ENCODE measurements at places on chromosomes 16 and 17. TPM values are rescaled to one million over a fixed set of nuclear protein-coding genes. Genes with fewer than 3 reads are reported as not detected.

DNA sequence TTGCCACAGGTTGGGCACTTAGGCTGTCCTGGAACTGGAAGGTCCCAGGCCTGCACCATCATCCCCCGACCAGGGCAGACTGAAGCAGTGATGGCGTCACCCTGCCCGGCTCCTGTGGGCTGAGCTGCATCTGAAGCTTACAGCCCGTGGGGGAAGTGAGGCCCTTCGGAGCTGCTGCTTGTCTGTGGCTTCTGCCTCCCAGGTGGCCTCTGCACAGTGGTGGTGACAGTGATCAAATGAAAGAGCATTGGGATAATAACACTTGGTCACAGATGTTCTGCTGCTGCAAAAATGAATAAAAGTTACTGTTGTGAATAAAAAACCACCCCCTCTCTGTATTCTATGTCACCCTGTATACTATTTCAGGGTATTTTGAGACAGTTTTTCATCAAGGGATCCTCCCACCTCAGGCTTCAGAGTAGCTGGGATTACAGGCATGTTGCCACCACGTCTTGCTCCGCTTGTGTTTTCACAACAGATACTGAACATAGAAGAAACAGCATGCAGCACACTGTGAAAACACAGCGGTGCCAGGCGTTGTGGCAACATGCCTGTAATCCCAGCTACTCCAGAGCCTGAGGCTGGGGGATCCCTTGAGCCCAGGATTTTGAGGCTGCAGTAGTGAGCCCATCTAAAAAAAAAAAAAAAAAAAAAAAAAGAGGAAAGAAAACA, 165.0 kb downstream of the LGALS9B start:
- peak; percentile 4 for DNase-seq

GRCh38 chr17:49676276-49676868, 1.5 kb downstream of the SPOP start:
- peak; percentile 38 for DNase-seq

GRCh38 chr17:75558666-75559530, 28.7 kb upstream of the MYO15B start:
- no peak for DNase-seq

The TOM1L2 gene
- total RNA-seq: 23.3 TPM

The VMO1 gene
- not detected for total RNA-seq

DNA sequence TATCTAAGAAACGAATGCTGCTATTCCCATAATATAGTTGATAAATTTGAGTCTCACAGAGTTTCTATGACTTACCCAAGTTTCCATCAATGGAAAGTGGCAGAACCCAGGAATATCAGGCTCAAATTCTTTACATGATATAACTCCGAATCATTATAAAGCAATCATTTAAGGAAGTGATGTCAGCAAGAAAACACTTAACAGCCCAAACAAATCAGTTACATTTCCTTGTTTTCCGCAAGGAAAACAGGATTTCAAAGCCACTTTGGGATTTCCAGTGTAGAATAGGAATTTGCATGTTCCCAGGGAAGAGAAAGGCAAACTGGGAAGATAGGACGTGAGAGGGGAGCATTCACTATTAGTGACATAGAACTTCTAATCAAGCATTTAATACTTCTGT, 311.4 kb upstream of the GOT2 start:
- peak; percentile 20 for DNase-seq

DNA sequence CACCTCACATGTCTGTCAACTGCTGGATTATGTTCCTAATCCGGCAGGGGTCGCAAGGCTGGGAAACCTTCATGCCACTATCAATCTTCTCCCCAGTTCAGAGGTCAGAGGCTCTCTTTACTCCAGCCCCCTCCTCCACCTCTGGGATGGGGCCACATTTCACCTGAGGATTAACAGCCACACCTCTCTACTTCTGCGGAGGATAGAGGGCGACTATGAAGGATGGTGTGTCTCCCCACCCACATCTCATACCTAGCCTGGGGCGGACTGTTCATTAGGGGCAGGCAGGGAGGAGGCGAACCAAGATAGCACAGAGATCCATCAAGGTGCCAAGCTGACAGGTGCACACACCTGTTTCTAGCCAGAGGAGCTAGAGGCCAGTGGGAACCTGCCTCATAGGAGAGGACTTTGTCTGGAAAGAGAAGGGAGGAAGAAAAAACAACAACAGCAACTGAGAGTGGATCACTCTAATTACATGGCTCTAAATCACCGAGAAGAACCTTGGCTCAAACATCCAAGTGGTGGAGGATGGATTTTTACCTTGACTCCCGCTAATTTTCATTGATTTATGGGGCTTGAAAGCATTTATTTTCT, 41.9 kb upstream of the SKAP1 start:
- DNase-seq: no peak

GRCh38 chr17:49545806-49546545, 29.7 kb upstream of the NXPH3 start:
- DNase-seq: no peak

The UBFD1 gene
- 48.9 TPM for total RNA-seq

The ZNF205 gene
- total RNA-seq: 8.2 TPM

GRCh38 chr16:2702871-2703745, 16.9 kb downstream of the PRSS27 start:
- DNase-seq: no peak

The G6PC1 gene
- not detected for total RNA-seq

GRCh38 chr17:72735592-72735991, 356.9 kb downstream of the SLC39A11 start:
- no peak for DNase-seq

DNA sequence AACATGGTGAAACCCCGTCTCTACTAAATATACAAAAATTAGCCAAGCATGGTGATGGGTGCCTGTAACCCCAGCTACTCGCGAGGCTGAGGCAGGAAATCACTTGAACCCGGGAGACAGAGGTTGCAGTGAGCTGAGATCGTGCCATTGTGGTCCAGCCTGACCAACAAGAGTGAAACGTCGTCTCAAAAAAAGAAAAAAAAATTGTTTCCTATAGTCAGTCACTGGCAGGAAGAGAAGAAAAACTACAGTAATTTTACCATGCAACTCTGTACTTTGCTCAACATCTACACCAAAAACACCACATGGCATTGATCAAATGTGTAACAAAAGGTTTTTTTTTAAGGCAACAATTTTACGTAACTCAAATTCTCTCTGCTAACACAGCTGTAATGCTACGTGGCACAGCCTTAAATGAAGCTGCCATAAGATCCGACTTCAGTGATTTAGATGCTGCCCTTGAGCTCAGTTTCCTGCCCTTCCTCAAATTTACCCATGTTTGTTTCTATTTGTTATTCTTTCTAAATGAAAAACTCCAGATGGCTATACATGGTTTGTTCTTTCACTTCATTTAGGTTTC, 40.2 kb downstream of the CNOT1 start:
- peak; percentile 11 for DNase-seq

DNA sequence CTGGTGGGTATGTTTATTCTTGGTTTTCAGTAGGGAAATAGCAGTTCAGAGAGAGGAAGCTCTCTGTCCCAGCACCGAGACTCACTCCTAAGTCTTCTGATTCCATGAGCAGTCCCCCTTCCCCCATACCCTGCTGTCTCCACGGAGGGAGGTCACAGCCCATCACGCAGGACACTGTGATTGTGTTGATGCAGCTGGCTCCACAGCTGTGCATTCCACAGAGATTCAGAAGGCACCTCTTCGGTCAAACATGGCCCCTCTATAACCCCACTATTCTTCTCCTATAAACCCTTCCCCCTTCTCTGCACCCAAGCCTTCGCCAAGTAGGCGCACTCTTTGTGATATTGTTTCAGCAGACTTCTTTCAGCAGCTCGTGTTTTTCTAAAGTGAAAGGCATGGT, 104.3 kb upstream of the HLF start:
- peak; percentile 4 for DNase-seq

GRCh38 chr17:20284570-20285295, 182.6 kb downstream of the LGALS9B start:
- DNase-seq: peak; percentile 87

- DNase-seq: no peak
Observed at GRCh38 chr17:48490451-48490892, 40.3 kb downstream of the HOXB1 start.

DNA sequence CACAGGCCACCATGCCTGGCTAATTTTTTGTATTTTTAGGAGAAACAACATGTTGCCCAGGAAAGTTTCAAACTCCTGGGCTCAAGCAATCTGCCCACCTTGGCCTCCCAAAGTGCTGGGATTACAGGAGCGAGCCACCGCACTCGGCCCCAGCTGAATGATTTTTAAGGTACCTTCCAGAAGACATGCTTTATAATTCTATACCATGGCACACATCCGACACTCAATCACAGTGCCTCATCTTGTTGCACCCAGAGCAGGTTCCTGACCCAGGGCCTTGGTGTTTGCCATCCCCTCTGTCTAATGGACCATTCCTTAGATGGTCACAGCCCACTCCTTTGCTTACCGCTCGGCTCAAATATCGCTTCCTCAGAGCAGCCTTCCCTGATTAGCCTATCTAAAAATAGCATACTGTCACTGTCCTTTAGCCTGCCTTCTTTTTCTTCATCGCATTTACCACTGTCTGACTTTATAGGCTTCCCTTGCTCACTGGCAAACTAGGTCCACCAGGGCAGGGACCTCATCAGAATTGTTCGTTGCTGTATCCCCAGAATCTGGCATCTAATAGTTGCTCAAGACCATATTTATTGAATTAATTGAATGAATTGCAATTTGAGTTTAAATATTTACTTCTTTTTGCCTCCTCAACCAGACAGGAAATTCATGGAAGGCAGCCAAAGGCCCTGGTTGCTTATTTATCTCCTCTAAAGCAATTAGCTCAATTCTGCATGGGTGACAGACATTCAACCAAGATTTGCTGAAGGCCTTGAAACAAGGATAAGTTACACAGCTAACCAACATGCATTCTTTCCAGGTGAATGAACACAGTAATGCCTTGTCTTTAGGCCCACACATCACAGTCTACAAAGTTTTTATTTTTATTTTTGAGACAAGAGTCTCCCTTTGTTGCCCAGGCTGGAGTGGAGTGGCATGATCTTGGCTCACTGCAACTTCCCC, 6.3 kb upstream of the TENT4B start:
- DNase-seq: no peak

The TRPV3 gene
- 0.18 TPM for total RNA-seq

The DHRS7C gene
- total RNA-seq: not detected

DNA sequence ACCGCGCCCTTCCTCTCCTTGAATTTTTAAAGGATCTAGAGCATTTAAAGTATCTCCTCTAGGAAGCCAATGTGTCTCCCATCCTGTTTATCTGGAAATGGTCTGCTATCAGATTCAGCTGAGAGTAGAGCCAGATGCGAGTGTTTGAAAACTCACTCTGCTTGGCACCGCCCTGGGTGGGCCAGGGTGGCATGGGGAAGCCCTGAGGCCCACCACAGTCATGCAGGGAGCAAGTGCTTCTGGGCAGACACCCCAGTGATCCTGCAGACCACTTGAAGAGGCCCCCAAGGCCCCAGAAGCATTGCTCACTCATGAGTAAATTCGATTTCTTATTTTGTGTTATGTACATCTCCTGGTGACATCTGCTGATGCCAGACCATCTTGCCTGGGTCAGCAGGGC, 8.7 kb upstream of the CACNG4 start:
- DNase-seq: no peak

- peak; percentile 63 for DNase-seq
Observed at GRCh38 chr16:17173281-17173680, 297.5 kb downstream of the XYLT1 start.

GRCh38 chr16:14310519-14310991, 239.4 kb downstream of the MRTFB start:
- peak; percentile 50 for DNase-seq

- no peak for DNase-seq
Observed at GRCh38 chr17:14886200-14886739, 378.9 kb downstream of the PMP22 start.

- DNase-seq: no peak
Observed at GRCh38 chr17:38431346-38432145, 3.3 kb downstream of the ARHGAP23 start.

The CRYBA1 gene
- total RNA-seq: not detected

- no peak for DNase-seq
Observed at GRCh38 chr17:5234645-5235576, at the start of gene SCIMP. SCIMP (minus strand) TSS chr17:5234860; CDS start chr17:5234755, 105 bp downstream.

The OR1E2 gene
- total RNA-seq: not detected
